ENCODE measurements at places on chromosomes 11 and 22.

DNA sequence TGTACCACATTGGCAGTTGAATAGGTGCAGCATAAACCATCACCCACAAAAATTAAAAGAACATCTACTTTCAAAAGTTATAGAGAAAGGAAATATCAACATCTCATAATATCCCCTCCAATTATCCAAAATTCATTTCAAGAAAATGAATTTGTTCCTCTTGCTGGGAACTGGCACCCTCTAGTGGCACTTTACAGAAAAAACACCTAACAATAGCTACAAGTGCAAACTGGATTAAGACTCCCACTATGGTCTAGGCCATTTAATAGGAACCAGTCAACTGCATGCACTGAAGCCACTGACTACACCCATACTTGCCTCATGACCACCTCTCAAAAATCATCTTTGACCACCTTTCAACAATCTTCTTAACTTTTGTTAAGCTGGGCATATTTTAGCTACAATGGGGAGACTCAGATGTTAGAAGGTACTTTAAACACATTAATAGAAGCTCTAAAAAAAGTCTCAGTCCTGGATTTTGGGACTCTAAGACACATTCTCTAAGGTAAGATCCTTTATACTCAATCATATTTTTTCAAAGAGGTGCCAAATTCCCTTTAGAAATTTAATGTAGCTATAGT is 17.3 kb downstream of the TRAF6 start:
- DNase-seq = no peak

GRCh38 chr11:7694235-7694634 is 12.0 kb downstream of the OVCH2 start:
- DNase-seq = no peak

GRCh38 chr11:34445956-34446355 is 7.2 kb downstream of the CAT start:
- DNase-seq = no peak

GRCh38 chr22:35484651-35485556 is 55.7 kb upstream of the RASD2 start:
- DNase-seq = no peak

GRCh38 chr22:20405931-20406685 is 12.2 kb downstream of the ZNF74 start:
- DNase-seq = no peak

DNA sequence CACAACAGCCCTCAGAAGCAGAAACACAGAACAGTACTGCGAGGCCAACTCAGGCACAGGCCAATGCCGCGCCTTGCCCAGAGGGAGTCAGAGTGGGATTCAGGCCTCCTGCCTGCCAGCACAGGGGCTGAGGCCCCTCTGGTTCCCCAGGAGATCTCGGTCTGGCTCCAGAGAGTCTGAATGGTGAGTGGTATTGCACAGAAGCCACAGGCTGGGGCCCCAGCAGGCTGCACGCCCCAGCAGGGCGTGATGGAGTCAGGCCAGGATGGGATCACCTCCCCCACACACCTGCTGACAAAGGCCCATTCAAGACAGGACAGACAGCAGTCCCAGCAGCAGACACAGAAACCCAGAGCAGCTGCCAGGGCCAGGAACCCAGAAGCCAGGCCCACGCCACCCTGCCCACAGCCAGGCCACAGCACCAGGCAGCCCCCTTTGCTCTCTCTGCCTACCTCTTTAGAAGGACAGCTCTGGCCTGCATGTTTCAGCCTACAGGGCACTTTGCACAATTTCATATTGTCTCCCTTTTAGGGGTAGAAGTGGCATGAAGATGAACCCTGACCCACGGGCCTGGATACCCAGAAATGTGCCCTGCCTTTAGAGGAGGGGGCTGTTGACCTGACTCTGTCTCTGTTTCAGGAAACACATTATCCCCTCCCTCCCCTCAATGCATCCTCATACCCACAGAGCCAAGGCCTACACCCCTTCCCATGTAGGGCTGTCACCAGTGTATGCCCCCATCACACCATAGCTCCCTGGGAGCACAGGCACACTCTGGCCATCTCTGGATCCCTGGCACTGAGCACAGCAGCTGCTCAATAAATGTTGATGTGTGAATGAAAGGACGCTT is 6.1 kb downstream of the FXYD6 start:
- DNase-seq = no peak

GRCh38 chr11:64321026-64321425 is 3.1 kb downstream of the PRDX5 start:
- DNase-seq = no peak

DNA sequence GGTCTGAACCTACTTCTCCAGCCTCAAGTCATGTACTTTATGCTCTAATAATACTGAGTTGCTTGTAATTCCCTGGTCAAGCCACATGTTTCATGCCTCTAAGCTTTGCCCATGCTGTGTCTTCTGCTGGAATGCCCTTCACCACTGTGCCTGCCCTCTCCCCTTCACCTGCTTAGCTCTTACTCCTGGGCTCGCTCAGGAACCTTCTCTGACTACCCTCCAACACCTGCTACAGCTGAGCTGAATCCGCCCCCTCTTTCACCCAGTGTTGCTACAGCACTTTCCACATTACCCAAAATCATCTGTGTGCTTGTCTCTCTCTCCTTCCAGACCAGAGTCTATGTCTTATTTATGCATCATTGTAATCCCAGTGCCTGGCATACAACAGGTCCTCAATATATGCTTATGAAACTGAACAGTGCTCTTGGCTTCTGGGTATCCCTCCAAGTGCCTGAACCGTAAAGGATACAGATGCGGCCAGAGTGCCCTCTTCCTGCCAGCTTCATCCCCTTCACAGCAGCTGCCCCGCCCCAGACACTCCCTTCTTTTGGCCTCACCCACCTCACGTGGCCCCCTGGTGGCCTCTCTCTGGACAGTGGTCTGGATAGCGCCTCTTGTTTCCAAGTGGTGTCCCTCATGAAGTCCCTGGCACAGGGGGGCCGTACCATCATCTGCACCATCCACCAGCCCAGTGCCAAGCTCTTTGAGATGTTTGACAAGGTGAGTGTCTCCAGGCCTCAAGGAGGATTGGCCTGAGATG is 7.1 kb downstream of the ABCG4 start:
- DNase-seq = no peak

GRCh38 chr11:46363031-46363407 is 15.8 kb downstream of the DGKZ start:
- no peak for DNase-seq

DNA sequence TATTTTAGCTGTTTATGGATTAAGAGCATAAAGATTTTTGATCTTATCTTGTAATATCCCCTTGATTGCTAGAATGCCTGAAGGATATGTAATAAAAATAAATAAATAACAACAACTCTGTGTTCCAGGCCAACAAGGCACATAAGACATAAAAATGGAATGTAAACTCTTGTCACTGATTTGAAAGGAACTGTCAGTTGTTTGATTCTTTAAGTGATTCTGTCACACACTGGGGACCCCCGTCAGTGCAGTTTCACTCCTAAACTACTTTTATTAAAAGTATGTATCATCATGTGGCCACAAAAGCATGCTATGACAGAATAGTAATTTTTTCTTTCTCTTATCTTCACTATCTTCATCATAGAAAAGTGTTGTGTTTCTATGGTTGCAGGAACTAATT is 572.4 kb downstream of the CNTN5 start:
- DNase-seq = no peak

GRCh38 chr11:117573326-117573725 is 223.7 kb downstream of the DSCAML1 start:
- no peak for DNase-seq

- DNase-seq = no peak
These were observed 71.0 kb upstream of the PPARA start for GRCh38 chr22:46079093-46079860.

DNA sequence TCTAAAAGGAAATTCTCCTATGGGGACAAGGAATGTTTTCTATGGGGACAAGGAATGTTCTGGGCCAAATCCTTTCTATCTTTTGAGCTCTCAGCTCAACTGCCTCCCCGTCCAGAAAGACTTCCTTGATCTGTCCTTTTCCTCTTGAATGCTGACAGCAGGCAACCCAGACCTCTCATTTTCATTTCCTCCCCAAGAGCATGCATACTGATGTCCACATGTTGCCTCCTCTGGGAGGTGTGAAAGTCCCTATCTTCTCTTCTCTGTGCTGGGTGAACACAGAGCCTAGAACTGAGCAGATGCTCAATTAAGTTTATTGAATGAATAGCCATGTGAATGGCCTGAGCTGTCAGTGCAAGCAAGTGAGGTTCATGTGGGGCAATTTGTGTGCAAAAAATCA is 331.9 kb upstream of the NARS2 start:
- DNase-seq = no peak

GRCh38 chr11:64268893-64269539 is 15.4 kb downstream of the BAD start:
- no peak for DNase-seq
